ENCODE measurements at places on chromosomes 6 and 20. TPM values are rescaled to one million over a fixed set of nuclear protein-coding genes. Genes with fewer than 3 reads are reported as not detected.

The CHMP4B gene
- 66.3 TPM for total RNA-seq

The HUS1B gene
- total RNA-seq = 0.75 TPM

The TMEM14A gene
- 11.2 TPM for total RNA-seq

The FOXC1 gene
- 0.13 TPM for total RNA-seq

The PDE7B gene
- not detected for total RNA-seq

The HDGFL1 gene
- not detected for total RNA-seq

The ESR1 gene
- total RNA-seq = 0.17 TPM

The OPRM1 gene
- not detected for total RNA-seq

The TSHZ2 gene
- total RNA-seq = 0.30 TPM

The FOXA2 gene
- 0.34 TPM for total RNA-seq

The GSTA4 gene
- 13.2 TPM for total RNA-seq

The TMC2 gene
- total RNA-seq = not detected

The DAAM2 gene
- 2.9 TPM for total RNA-seq

The SPATA25 gene
- 3.0 TPM for total RNA-seq

The SCUBE3 gene
- total RNA-seq = 1.0 TPM

The KLHDC3 gene
- total RNA-seq = 182 TPM

The PAX1 gene
- total RNA-seq = not detected

The CDYL gene
- 119 TPM for total RNA-seq

The SH3BGRL2 gene
- total RNA-seq = 20.0 TPM

The MYLK2 gene
- total RNA-seq = 0.22 TPM

The SLC24A3 gene
- 6.2 TPM for total RNA-seq

The CEP162 gene
- total RNA-seq = 10.6 TPM

The DZANK1 gene
- 9.9 TPM for total RNA-seq

The DOK5 gene
- 13.0 TPM for total RNA-seq

The CD40 gene
- 14.5 TPM for total RNA-seq

The PPIL6 gene
- 1.3 TPM for total RNA-seq

The CLPSL1 gene
- not detected for total RNA-seq

All from H1 (cell line).